ENCODE measurements at places on chromosomes 6 and 20.

DNA sequence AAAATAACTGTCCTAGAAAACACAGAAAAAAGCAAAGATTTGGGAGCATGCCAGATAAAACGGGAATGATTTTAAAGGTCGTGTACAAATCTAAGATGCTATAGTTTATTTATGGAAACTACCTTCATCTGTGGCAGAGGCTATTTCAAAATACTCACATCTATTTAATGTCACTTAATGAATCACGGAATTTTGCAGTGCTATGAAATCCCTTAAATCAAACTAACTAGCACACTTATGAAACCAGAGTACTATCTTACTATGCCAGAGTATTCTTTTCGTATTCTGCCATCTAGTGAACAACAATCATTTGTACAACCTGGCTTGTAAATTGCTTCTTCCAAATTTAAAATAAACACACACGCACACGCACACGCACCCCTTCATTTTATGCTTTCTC lies 77.9 kb upstream of the BMP5 start:
- no peak for DNase-seq

DNA sequence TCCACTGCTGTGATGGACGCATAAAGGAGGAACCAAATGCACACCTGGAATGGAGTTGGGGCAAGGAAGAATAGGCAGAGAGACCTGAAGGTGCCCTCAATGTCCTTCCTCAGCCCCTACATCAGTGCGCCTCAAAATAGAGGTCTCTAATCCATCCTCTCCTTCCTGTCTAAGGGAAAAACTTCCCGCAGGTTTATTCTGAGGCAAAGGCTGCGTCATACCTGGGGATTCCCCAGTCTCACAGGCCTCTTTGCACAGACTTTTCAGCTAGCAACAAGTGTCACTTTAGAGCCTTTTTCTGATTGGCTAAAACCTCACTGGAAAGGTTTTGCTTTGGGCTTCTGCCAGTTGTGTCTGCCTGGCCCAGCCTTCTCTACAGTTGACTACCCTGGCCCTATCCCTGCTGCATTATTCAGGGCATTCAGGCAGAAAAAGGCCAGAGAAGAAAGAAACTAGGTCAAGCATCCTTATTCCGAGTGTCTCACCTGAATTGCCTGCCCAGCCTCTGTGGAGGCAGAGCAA lies 1.8 kb upstream of the HLA-DQB1 start:
- DNase-seq: no peak

GRCh38 chr6:127484212-127484863 lies 25.1 kb upstream of the KIAA0408 start:
- DNase-seq: no peak

DNA sequence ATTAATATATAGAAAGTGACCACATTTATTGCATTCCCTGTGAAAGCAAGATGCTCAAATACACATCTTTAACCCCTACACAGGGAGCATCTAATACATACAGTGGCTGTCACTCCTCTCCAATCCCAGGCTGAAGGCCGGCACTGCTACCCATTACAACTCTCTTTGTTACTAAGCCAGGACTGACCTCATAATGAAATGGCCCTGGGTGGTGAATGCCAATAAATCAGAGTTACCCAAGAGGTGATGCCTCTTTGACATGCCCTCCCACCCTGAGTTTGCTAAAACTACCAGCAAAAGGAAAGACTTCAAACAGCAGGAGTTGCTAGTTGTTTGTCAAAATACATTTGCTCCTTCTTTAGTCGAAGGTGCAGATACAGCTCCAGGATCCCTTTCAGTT lies 214.2 kb downstream of the FOXA2 start:
- no peak for DNase-seq

DNA sequence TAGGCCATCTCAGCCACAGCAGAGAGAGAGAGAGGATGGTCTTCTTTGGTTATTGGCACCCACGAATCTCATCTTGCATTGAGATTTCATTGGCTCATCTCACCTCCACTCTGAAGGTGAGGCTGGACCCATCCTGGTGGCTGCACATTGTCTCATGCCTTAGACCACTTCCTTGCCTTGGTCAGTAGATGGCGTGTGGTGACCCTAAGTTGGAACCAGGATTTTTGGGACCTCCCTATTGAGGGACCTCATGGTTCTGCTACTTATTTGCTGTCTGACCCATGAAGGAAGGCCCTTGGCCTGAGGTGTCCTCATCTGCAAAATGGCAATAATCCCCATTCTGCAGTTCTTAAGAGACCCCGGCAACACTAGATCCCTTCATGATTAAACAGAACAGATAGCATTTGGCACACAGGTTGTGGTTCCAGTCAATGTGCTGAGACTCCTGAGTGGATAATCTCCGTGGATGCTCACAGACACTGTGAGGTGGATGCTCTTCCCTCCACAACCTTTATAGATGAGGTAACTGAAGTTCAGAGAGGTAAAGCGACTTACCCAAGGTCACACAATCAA lies 21.5 kb upstream of the AAR2 start:
- no peak for DNase-seq

DNA sequence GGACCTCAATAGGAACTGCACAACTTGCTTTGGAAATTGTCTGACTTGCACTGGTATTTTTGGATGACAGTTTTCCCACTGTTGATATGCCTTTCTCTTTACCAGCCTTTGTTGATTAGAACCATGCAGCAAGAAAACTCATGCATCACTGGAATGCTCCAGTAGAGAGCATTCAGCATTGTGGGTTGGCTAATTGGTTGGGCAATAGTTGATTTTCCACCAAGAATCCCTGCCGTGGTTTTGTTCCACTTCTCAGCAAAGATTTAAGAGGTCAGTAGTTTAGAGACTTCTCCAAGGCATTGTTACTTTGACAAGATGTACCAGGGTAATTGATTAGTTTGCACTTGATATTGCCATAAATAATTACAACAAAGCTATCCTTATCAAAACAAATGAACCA lies 260.0 kb downstream of the DHX35 start:
- no peak for DNase-seq

DNA sequence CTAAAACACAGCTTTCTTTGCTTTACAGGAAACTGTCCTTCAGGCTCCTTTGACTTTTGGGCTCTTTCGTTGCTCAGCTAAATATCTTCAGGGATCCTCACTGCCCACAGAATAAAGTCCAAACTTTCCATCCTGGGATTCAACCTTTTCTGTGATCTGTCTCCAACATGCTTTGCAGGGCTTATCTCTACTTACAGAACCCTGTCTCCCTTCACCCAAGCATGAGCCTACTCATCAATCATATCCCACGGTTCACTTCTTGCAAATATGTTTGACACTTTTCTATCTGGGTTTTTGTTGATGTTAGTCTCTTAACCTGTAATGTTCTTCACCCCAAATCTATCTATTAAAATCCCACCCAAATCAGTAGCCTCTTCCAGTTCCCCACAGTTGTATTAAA lies 327.3 kb upstream of the RNF24 start:
- no peak for DNase-seq

- DNase-seq: no peak
Measured at GRCh38 chr6:34514593-34515472, 41.3 kb downstream of the SPDEF start.

GRCh38 chr6:170128346-170128745 lies 162.5 kb downstream of the DLL1 start:
- DNase-seq: no peak

DNA sequence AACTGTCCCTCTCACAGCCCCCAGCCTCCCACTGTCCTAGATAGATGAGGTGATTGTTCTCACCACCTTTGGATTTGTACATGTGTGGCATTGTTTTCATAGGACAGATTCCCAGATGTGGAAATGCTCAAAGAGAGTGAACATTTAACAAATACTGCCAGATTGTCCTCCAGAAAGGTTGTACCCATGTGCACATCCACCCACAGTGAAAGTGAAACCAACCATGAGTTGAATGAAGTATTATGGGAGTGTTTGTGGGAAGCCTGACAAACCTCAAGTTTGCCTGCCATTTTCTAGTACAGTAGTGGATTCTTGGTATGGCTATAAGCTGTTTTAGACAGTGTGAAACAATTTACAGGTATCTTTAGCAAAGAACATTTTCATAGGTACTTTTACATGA lies 42.7 kb downstream of the ANKRD6 start:
- no peak for DNase-seq

DNA sequence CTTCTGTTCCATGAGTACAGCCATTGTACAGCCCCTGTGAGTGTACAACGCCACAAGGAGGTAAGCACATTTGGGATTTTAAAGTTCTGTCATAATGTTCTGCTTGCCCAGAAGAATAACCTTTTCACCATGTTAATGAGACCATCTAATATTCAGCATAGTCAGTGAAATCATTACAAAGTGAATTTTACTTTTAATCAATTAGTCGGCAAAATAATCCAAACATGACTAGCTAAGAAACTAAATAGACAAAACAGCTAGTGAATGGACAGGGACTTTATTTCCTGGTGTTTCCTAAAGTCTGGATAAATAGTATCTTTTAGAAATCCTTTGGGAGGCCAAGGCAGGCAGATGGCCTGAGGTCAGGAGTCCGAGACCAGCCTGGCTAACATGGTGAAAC lies 69.0 kb upstream of the NRSN1 start:
- DNase-seq: no peak

DNA sequence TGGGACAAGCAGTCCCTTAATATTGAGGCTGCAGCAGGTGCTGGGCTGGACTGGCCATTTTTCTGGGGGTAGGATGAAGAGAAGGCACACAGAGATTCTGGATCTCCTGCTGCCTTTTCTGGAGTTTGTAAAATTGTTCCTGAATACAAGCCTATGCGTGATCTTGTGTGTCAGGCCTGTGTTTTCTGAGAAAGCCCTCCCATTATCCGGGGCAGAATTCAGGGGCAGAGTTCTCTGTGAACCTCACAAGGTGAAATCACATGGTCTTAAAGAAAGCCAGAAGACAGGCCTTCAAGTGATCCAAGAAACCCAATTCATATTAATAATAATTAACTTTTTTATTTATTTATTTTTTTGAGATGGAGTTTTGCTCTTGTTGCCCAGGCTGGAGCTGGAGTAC lies 12.5 kb downstream of the CCN5 start:
- DNase-seq: no peak

DNA sequence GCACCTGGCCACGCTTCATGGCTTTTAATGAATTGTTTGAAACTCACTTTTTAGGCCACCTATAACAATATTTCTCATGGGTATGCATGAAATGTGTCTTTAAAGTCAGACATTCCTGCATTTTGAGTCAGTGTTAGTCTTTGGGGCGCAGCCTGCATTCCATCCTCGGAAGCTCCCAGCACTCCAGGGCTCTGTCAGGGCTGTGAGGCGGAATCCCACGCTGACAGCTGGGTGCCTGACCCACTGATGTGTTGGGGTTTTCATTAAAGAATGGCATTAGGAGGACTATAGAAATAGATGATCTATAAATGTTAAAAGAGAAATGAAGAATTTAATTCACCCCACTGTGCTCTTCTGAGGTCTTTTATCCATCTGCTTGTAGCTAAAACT lies 16.2 kb upstream of the CLDN20 start:
- DNase-seq: peak; percentile 43

DNA sequence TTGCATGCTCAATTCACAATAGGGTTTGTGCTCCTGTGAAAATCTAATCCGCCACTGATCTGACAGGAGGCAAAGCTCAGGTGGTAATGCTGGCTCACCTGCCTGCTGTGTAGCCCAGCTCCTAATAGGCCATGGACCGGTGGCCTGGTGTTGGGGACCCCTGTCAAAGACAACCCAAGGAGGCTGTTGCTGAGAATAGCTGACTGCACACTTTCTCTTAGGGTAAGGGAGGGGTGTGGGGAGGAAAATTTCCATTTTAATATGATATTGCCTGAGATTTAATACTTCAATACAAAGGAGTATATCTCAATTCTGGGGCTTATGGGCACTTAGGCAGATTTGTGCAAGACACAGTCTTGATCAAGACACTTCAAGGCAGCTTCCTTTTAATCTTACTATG lies 105.8 kb downstream of the ALDH8A1 start:
- no peak for DNase-seq

DNA sequence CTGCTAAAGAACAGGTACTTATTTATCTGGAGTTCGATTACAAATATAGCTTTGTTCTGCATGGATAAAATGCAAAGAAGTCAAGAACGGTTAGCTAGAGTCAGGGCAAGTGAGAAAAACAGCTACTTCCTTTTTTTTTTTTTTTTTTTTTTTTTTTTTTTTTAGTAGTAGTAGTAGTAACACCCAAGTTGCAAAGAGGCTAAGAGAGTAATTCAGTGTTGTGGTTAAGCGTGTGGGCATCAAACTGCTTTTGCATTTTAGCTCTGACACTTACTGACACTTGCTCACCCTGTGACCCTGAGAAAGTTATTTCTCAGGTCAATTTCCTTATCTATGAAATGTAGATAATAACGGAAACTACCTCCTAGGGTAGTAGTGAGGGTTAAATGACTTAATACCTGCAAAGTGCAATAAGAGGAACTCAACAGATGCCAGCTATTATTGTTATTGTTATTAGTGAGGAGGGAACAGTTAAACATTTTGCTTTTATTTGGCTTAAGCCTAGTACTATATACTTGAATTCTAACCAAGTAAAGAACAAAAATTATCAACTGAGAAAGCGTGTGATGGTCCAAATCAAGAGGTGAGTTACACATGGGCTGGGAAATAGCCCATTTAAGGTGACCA lies 86.7 kb upstream of the BACH2 start:
- no peak for DNase-seq

All from MG63 (cell line).